ENCODE measurements at places on chromosomes 6 and 20.
A peak's percentile ranks its signal among the peaks of the same experiment; 100 is the strongest.

GRCh38 chr6:71126506-71126905, 162.1 kb upstream of the OGFRL1 start:
- DNase-seq: no peak

- peak; percentile 67 for DNase-seq
Measured at GRCh38 chr6:97626671-97627441, 343.8 kb upstream of the MMS22L start.

DNA sequence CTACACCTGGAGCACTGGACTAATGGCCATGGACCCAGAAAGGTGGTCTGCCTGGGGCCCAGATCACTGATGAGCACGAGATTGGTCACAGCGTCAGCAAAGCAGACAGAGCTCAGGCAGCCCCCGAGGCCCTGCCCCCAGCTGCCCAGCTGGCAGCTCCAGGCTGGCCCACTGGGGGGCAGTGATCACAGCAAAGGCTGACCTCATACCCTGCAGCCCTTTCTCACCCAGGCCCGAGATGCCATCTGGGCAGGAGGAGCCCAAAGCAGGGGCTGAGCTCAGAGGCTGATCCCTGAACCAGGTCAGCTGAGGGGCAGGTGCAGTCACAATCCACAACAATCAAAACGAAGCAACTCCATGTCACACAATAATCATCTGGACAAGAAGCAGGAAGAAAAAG, 4.1 kb downstream of the MAP1LC3A start:
- DNase-seq: peak; percentile 50

DNA sequence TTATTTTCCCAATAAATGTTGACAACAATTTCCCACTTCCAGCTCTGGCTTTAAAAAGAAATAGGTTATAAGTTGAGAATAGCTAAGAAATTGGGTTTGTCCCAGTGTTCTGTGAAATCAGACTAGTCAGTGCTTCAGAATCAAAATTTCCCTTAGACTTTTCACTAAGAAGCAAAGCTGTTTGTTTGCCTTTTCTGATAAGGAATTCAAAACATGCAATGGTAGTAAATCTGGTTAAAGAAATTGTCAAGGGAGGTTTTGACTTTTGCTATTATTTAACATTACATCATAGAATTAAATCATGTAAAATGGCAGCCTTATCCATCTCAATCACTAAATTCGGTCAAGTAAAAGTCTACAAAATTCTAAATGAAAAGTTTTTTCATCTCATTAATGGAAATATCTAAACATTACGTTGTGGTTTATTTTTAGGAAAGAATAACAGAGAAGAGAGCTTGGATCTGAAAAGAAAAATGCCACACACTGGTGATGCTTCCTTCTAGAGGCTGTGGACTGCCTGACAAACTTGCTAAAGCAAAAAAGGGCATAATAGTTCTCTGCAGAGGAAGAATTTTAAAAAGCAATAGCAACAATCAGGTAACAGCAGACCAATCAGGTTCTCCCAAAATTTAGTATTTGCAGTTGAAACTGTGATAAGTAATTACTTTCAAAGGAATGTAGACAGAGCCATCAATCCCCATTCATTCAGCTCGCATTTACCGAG, 36.4 kb downstream of the PLAGL1 start:
- peak; percentile 39 for DNase-seq

DNA sequence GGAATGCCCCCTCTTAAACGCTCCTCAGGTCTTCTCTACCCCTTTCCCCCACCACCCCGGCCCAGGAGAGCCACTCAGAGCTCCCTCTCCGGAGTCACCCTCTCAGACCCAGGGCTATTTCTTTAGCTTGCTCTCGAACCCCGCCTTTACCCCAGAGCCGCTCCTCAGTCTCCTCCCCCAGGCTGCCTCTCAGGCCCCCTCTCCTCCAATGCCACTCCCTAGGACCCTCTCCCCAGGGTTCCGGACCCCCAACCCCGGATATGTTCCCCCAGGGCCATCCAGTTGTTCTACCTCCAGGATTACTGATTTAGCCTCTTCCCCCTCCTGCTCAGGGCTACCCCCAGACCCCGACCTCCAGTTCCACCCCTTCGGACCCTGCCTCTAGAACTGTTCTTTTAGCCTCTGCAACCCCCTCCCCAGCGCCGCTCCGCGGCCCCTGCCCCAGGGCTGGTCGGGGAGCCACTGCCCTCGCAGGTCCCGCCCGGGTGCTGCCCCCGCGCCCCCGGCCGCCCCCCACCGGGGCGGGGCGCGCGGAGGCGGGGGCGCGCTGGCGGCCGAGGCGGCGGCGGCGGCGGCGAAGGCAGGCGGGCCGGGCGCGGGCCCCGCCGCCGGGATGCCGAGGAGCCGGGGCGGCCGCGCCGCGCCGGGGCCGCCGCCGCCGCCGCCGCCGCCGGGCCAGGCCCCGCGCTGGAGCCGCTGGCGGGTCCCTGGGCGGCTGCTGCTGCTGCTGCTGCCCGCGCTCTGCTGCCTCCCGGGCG, at the start of gene MMP24:
MMP24 (plus strand) TSS at position 565 of the 758 bp plus-strand sequence; CDS start at position 614, 49 bp downstream.
- peak; percentile 2 for DNase-seq

DNA sequence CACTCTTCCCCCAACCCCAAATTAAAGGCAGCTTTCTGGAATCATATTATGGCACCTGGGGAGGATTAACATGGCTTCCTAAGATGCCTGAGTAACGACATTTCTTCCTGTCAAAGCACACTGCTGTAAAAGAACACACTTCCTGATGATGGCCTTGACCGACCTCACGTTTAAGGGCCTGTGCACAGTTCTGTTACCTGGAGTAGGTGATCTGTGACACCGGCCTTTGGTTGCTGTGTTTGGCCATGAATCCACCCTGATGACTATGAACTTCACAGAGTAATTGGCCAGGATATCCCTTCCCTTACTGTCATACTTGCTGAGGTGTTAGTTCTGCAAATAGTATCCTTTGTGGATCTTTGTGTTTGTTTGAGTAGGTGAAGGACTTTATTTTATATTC, 45.8 kb downstream of the PLCB4 start:
- DNase-seq: no peak

GRCh38 chr6:722608-723007, 29.7 kb upstream of the EXOC2 start:
- DNase-seq: peak; percentile 39

- DNase-seq: no peak
Measured at GRCh38 chr6:41688256-41688965, 47.0 kb downstream of the TFEB start.

- no peak for DNase-seq
Measured at GRCh38 chr6:38549180-38549579, 90.5 kb downstream of the BTBD9 start.

- no peak for DNase-seq
Measured at GRCh38 chr6:44054721-44055559, 72.3 kb downstream of the MRPL14 start.

DNA sequence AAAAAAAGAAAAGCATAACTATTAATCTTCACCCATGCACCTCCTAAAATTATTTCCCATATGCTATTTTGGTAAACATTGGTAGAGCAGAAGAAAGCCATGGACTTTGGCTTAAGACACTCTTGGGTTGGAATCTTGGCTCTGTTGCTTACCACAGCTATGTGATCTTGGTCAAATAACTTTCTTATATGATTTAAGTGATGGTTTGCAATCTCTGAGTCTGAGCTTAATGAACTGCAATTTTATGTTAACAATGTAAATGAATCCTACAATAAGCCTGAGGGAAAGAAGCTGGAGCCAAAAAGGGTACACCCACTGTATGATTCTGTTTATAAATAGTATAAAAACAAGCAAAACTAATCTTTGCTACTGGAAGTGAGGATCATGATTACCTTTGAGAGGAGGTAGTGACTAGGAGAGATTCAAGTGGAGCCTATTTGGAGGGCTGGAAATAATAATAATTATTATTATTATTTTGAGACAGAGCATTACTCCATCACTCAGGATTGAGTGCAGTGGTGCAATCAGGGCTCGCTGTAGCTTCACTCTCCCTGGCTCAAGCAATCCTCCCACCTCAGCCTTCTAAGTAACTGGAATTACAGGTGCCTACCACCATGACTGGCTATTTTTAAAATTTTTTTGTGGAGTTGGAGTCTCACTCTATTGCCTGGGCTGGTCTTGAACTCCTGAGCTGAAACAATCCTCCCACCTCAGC, 34.5 kb downstream of the ABRACL start:
- peak; percentile 66 for DNase-seq

DNA sequence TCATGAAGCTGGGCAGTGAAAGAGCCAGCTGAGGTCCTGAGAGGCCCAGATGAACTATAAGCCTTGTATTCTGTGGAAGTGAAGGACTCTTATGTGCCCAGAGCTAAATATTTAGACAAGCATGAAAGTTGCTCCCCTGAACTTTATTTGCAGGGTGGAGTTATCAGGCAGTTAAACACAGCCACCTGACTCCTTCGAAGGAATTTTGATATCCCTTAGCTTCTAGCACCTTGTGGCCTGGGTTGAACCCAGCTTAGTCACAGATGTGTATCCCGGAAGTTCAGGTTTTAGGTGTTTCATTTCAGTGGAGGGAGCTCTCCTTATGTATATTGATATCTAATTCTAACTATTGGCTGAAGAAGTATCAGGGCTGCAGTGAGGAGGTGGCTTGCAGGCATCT, 20.4 kb downstream of the NR2E1 start:
- no peak for DNase-seq

- no peak for DNase-seq
Measured at GRCh38 chr20:63685269-63686026, 11.0 kb upstream of the TNFRSF6B start.

DNA sequence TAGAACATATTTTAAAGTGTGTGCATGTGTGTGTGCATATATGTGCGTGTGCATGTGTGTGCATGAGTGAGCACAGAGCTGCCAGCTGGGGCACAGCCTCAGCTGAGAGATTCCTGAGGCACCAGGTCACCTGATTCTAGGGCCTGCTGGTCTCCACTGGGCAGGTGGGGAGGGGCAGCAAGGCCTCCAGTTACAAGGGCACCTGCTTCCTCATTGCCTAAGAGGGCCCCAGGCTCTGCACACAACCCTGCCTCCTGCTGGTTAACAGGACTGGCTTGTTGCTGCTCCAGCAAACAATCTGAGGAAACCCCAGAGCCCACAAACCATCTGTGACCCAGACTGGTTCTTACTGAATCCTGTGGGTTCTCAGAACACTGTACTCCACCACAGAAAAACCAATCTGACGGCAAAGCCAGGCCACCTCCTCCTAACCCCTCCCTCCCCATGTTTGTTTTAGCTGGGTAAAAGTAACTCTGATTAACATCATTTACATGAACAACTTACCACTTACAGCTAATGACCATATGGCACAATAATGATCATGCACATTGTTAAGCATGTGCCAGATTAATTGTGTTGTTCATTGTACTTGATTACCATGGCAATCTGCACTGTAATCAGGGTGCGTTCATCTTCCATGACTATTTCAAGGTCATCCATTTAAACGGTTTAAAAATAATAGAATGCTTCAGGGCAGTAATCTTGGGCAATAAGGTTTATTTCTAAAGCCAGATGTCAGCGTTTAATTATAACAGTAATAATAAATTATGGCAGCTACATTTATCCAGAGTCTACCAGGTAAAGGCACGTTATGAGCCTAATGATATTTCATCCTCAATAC, 23.1 kb upstream of the UBE2J1 start:
- DNase-seq: peak; percentile 38

GRCh38 chr6:137542713-137543112, 48.5 kb upstream of the OLIG3 start:
- DNase-seq: no peak

DNA sequence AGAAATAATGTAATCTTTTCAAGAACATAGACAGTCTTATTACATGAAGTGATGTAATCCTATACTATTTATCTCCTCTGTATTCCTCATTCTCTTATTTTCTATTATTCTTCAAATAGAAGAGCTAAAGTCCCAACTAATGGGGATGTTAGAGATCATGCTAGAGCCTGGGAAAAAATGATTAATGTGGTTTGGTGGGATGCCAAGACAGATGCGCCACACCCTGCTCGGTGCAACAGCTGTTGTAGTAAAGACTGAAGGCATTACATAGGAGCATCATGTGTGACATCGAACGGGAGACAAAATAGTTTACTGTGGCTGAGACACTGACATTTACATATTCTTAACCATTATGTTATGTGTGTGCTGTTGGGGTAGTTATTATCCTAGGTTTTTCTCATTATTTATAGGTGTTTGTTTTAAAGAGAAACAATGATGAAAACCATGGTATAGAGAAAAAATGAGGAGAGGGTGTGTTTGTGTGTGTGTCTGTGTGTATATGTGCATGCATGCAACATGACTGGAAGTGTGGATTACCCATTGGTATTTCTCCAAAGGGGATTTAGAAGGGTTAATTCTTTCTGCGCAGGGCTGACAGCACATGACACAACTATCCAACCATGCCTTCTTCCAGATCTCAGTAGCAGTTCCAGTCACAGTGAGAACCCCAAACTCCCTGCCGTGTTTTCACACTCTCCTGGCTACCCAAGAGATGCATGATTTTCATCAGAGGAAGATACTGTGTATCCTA, 155.3 kb downstream of the EYA4 start:
- DNase-seq: peak; percentile 14

- DNase-seq: peak; percentile 92
Measured at GRCh38 chr6:18491308-18492045, 104.3 kb downstream of the RNF144B start.

DNA sequence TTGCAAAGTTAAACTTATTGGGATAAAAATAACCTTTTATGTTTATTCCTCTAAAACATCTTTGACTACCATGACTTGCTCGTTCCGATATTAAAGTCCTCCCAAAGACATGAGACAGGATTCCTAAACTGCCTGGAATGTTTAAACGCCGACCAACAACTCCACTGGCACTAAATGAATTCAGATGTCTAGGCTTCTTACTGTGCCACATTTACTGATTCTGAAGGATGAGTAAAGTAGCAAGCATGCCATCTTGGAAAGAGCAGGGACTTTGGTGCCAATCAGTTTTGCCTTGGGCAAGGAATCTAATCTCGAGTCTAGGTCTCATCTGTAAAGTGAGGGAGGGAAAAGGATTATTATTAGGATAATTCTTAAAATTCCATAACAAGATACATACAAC, 25.3 kb downstream of the MBOAT1 start:
- DNase-seq: peak; percentile 52

DNA sequence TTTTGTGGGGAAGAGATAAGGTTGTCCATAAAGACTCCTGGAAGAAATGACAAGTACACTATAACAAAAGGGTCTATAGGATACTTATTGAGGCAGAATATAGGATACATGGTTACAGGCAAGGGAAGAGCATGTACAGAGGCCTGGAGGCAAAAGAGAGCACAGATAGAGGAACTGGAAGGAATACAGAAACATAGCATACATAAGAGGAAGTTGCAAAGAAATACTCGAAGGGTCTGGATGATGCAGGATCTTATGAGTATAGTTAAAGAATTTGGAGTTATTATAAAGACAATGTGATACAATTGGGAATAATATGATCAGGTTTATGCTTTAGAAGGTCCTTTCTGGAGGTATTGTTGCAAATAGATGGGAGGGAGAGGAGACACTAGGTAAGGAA, 592.7 kb upstream of the POU3F2 start:
- no peak for DNase-seq

- DNase-seq: peak; percentile 94
Measured at GRCh38 chr6:3341467-3341866, 82.7 kb downstream of the PSMG4 start.

GRCh38 chr6:116409756-116410155, 39.0 kb downstream of the DSE start:
- no peak for DNase-seq
